HEK293T (cell line): ENCODE measurements at places on chromosomes 13 and 19.

GRCh38 chr19:13929340-13929739 is 8.9 kb downstream of the PODNL1 start:
- DNase-seq = no peak

DNA sequence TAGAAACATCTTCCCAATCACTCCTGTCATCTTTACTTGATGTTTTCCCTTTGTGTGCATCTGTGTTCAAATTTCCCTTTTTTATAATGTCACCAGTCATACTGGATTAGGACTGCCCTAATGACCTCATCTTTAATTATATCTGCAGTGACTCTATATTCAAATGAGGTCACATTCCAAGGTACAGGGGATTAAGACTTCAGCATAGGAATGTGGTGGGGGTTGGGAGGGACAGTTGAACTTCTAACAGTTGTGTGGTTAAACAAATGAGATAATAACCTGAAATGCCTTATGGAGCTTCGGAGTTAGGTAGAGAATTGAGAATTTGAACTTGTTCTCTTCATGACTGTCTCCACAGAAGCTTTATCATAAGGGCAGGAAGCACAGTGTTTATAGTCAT is 23.0 kb downstream of the PAN3 start:
- DNase-seq = no peak

- DNase-seq = peak; percentile 34
Measured at GRCh38 chr19:41588497-41589209, 12.7 kb downstream of the CEACAM21 start.

- DNase-seq = no peak
Measured at GRCh38 chr19:2922987-2923386, 21.8 kb downstream of the ZNF77 start.

DNA sequence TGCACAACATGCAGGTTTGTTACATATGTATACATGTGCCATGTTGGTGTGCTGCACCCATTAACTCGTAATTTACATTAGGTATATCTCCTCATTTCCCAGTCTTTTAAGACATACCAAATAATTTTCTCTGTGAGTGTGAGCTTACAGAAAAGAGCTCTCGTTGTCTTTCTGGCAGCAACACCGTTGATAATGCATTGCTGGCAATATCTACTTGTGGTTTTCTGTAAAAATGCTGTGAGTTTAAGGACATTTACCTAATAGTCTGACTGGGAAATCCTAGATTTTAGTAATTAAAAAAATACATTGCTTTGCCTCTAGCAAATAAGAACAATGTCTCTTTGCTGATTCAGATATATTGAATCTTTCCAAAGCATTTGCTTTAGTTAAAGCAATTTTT is 8.4 kb downstream of the IGFL3 start:
- no peak for DNase-seq

GRCh38 chr19:35458731-35459391 is 10.8 kb downstream of the FFAR2 start:
- DNase-seq = no peak

DNA sequence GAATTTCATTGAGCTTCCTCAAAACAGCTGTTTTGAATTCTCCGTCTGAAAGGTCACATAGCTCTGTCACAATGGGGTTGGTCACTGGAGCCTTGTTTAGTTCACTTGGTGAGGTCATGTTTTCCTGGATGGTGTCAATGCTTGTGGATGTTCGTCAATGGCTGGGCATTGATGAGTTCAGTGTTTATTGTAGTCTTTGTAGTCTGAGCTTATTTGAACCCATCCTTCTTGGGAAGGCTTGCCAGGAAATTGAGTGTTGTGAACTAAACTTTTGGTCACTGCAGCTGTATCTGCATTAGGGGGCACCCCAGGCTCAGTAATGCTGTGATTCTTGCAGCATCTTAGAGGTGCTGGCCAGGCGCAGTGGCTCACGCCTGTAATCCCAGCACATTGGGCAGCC is 22.0 kb downstream of the BLOC1S3 start:
- no peak for DNase-seq

GRCh38 chr13:36840718-36841250 is 21.8 kb downstream of the RFXAP start:
- no peak for DNase-seq

- no peak for DNase-seq
Measured at GRCh38 chr19:1143828-1144399, 30.2 kb downstream of the SBNO2 start.

GRCh38 chr19:30667227-30667626 is 295.0 kb downstream of the ZNF536 start:
- no peak for DNase-seq

- DNase-seq = no peak
Measured at GRCh38 chr13:34931572-34931971, 10.5 kb upstream of the NBEA start.

DNA sequence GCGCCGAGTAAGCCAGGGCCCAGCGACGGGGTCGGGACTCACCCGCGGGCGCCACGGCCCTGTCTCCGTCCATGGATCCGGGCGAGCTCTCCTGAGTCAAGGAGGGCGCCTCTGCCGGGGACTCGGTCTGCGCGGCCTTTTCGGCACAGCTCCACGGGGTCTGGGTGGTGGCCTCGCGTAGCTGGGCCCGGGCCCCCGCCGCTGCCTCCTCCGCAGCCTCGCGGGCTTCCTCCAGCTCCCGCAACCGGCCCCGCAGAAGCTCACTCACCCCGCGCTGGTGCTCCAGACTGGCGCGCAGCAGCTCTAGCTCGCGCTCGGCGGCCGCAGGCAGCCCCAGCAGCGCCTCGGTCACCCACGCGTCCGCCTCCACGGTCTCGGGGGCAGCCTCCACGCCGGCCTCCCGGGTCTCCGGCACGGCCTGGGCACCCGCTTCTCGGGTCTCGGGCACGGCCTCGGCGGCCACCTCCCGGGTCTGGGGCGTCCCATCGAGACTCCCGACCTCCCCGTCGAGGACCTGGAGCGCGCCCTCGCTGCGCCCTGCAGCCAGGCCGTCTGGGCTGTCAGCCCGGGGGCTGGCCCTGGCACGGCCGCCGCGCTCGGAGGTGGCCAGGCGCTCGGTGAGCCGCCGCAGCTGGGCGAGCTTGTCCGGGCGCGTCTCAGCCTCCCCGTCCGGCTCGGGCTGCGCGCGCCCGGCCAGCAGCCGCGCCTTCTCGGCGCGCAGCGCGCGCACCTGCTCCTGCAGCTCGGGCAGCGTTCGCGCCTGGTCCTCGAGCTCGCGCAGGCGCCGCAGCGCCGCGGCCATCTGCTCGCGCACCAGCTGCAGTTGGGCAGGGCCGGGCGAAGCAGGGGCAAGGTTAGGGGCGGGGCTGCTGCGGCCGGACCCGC is 8.4 kb downstream of the KANK3 start:
- peak; percentile 78 for DNase-seq

GRCh38 chr19:44745887-44746600 is 2.5 kb upstream of the BCL3 start:
- DNase-seq = no peak

GRCh38 chr19:51729781-51730180 is 6.0 kb upstream of the HAS1 start:
- no peak for DNase-seq

- no peak for DNase-seq
Measured at GRCh38 chr19:46980761-46981160, 38.9 kb upstream of the NPAS1 start.

DNA sequence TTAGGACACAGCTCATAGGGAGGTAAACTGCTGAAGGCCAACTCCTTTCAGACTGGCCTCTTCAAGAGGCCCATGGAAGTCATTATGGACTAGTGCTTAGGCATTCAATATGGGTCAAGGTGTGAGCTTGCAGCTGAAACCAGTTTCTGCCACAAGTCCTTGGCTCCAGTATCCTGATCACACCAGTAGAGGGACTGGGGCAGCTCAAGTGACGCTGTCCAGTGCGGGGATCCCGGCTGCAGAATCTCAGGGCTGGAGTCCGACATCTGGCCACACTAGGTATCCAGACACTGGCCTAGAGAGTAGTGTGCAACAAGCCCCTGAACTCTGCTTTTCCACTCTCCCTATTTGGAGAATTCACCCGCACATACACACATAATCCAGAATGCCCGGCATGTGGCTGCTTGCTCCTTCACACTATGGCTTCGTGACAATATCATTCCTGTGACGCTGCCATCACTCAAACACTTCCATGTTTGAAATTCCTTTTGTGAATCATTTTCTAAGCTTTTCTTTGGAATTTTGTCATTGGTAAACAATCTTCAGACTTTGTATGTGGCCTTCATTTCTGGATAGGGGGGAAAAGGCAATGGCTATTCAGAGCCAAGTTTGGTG is 425.1 kb downstream of the EFNB2 start:
- no peak for DNase-seq

DNA sequence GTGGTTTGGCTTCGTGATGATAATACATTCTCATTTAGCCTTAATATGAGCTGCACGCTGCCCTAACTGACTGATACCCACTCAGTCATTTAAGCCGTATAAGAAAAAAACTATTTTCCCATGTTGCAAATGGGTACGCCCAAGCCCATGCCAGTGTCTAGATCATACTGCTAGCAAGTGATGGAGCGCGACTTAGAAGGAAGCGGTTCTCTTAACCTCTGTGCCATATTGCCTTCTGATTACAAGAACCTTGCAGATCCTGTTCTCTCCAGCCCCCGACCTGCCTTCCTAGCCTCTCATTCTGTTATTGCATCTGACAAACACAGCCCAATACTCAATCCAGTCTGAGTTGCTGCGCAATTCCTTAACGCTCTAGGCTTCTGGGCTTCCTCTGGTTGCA is 603 bp downstream of the GPALPP1 start:
- DNase-seq = no peak

DNA sequence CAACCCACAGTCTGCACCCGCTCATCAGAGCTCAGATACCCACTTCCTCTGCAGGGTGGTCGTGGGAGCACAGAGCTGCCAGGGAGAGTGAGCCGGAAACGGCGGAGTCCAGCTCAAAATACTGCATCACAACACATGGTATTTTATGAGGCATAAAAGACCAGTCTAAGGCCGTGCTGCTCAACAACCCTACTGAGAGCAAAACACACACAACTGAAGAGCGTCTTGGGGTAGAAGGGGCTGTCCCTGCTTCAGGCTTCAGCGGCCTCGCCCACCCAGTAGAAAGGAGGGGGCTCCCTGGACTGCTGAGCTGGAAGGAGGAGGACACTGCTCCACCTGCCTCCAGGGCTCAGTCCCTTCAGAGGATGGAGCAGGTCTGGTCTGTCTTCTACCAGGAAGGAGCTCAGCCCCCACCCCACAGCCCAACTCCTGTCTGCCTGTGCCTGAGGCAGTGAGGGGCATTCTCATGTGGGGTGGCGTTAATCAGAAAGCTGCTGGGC is 36.9 kb downstream of the NAXD start:
- DNase-seq = no peak

DNA sequence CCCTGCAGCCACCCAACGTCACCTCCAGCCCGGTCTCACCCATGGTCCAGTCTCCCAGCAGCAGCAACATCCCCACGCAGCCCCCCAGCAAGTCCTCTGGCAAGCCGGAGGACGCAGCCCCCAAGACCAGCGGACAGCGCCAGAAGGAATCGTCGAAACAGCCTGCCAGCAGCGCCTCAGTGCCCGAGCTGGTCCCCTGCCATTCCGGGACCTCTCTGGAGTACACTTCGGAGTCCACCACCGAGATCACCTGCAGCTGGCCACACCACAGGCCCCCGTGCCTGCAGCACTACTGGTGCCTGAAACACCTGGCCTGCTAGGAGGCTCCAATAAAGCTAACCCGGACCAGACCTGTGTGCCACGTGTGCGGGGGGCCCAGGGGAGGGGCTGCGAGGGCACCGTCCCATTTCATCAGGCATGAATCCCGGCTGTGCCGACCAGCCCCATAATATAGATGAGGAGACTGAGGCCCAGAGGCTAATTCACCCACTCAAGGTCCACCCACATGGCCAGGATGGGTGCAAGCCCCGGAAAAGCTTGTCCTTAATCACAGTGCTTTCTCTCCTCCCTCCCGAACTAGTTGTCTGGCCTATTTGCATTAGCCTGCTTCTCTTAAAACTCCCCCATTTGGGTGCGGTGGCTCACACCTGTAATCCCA is 6.7 kb downstream of the REEP6 start:
- DNase-seq = no peak

- no peak for DNase-seq
Measured at GRCh38 chr13:27797228-27797624, 4.9 kb downstream of the GSX1 start.

- DNase-seq = no peak
Measured at GRCh38 chr13:112441226-112441625, 65.1 kb downstream of the SPACA7 start.

- DNase-seq = no peak
Measured at GRCh38 chr13:40772765-40773473, 1.9 kb upstream of the MRPS31 start.

- DNase-seq = peak; percentile 86
Measured at GRCh38 chr19:46728693-46729339, 11.9 kb upstream of the PRKD2 start.

GRCh38 chr13:41859565-41859964 is 101.3 kb downstream of the VWA8 start:
- no peak for DNase-seq

DNA sequence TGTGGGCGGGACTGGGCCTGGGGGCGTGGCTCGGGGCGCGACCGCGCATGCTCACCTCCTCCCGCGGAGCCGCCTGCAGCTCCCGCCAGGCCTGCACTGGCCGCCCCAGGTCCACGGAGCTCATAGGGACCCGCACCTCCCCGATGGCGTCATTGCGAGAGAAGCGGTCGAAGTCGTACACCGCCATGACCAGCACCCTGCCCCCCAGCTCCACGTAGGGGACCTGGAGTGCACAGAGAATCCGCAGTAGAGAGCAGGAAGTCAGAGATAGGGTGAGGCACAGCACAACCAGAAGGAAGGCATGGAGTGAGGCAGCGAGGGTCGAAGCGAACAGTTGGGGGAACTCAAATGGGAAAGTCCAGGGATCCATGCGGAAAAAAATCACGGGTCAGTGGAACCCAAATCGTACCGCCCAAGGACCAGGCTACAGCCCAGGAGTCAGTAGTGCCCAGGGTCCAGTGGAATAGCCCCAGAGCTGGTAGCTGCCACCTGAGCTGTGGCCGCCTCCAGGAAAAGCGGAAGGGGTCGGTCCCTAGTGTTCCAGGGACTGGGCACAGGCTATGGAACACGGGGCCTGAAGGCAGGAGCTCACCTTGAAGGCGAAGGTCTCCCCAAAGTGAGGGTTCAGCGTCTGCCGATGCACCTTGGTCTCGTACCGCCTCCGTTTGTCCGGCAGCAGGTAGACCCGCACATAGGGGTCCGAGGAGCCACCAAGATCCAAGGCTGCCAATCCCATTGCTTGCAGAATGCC is 4.8 kb downstream of the SYT5 start:
- no peak for DNase-seq

GRCh38 chr13:29384466-29384865 is 211.0 kb downstream of the SLC7A1 start:
- DNase-seq = no peak

- peak; percentile 72 for DNase-seq
Measured at GRCh38 chr13:27481766-27482165, 31.4 kb upstream of the MTIF3 start.

DNA sequence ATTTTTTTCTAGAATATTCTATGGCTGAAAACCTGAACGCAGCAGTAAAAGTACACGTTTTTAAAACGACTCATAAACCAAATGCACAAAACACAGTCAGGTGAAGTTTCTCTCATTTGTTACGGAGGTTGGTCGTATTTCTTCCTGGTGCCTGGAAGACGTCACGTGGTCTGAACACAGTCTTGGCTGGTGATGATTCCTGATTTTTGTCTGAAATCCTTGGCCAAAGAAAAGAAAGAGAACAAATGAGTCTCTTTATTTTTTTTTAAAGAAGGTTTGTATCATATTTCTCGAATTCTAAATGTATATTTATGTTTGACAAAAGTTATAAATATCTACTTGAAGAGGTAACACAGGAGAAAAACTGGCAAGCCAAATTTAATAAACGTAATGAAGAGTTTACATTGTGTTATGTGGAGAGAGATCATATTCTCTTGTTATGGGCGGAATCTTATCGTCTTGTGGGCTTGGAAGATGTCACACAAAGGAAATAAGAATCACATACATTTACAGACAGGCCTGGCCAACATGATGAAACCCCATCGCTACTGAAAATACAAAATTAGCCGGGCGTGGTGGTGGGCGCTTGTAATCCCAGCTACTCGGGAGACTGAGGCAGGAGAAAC is 10.0 kb upstream of the PNMA8A start:
- no peak for DNase-seq
